ENCODE measurements at places on chromosomes 1 and 21. TPM values are rescaled to one million over a fixed set of nuclear protein-coding genes. Genes with fewer than 3 reads are reported as not detected.

DNA sequence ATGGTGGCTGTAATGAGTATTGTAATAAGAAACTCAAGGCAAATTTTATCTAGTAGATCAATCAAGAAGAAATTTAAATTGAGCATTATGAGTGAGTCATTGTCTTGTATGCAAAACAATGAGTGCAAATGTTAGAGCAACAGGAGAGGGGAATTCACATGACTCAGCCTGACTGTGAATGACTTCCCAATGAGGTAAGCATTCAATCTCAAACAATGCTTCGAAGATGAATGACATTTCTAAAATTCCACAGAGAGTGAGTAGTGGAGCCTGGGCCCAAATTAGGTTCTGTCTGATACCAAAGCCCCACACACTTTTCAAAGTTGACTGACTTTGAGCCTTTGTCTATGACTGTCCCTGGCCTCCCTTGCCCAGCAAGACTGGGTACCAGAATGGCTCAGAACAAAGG, 738.0 kb downstream of the PTPRU start:
- DNase-seq: peak; percentile 96

CCSAP gene
- 8.0 TPM for total RNA-seq

GRCh38 chr1:38685388-38685787, 174.2 kb downstream of the RRAGC start:
- no peak for DNase-seq

NMNAT2 gene
- 0.50 TPM for total RNA-seq

GPR52 gene
- total RNA-seq: 0.55 TPM

DNA sequence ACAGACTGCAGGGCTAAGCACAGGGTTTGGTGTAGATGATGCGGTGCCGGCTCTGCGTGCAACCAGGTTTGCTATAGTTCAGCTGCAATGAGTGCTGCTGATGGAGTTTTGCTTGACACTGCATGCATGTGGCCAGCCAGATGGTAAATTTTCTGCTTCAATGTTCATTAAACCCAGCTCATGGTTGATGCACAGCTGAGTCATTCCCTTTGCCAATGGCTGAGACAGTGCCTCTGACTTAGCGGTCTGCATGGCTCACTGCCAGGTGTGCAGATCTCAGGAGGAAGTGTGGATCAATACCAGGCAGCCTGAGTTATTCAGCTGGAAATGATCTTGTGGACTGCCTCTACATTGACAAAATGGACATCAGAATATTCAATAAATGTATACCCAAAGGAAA, 172.7 kb upstream of the ZP4 start:
- DNase-seq: peak; percentile 93

- DNase-seq: no peak
Measured at GRCh38 chr1:236890152-236891056, 95.3 kb downstream of the MTR start.

OR2G6 gene
- not detected for total RNA-seq

DNA sequence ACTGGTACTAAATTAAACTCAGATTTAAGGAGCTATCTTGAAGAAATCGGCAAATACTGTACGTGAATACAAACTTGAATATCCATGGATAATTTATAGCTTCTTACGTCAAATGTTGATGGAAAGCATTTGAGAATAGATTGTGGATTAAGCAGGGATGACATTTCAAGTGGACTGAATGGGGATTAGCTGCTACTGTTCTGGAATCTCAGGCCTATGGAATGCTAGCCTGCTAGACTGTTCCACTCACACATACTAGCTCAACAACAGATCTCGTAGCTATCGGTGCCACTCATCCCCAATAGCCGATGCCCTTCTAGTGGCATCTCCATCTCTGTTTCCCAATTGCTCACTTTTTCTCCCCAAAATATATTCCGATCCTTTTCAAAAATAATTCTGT, 62.0 kb upstream of the USP25 start:
- DNase-seq: no peak

DNA sequence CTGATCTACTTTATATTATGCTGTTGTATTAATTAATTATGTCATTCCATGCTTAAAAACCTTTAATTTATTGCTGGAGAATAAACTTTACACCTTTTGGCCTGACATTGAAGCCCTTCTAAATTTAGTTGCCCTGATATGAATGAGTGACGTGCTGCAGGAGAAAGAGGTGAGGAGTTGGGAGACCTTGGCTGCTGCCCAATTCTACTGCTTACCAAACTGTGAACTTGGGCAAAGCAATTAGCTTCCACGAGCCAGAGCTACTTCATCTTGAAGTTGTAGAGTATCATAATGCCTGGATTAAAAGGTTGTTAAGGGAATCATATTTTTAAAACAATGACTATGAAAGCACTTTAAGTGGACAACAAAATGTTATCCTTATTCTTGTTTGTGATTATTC, 126.8 kb upstream of the DEPDC1 start:
- no peak for DNase-seq

ALG6 gene
- total RNA-seq: 7.8 TPM

- no peak for DNase-seq
Measured at GRCh38 chr1:234938135-234938534, 190.5 kb downstream of the TOMM20 start.

DNA sequence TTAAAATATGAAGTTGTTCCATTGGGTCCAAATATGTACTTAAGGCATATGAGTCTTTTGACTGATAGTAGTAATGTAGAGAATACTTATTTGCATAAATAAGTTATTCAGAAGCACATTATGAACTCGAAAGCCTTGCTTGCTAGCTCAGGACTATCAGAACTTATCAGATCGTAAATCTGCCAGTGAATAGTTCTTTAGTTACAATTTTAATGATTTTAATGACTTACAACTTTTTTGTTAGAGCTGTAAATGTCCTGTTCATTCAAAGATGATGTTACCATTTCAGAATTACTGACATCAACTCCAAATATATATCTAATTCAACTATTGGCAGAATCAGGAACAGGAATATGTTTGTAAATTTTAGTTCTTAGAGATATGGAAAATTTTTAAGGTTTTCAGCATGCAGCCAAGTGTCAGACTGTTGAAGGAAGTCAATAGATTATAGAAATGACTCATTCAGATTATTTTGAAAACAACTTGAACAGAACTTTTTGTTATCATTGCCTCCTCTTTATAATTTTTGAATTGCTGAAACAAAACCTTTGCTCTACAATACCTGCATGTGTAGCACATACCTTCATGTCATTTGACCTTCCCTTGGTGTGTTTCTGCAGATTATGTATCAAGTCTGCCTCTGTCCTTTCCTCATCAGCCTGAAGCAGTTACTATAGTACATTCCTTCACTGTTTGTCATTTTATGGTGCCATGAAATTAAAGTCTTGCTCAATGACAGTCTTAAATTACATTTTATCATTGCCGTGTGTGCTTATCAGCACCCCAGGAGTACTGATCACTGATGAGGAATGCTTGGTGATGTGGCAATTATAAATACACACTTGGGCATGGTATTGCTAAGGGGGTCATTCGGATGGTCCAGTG, 44.9 kb downstream of the LRRC8D start:
- DNase-seq: peak; percentile 84

CFAP107 gene
- not detected for total RNA-seq

DNA sequence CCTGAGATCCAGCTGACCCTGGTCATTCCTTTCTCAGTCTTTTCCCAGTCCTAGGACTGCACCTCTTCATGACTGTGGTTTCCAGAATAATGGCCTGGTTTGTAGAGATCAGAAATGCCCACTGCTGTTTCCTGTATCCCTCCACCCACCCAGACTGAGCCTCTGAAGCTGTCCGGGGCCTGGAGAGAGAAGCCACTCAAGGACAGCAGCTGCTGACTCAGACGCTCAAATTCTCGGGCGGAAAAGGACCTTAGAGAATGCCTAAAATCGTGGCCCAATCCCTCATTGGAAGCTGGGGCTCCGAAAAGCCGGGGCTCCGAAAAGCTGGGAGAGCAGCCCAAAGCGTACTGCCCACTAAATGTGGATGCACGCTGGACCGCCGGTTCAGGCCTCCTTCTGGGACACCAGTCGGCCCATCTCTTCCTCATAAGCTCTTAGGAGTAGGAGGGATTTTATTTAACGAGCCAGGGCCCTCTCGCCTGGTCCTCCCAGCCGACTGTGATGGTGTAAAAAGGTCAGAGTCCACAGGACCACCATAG, 7.8 kb upstream of the GPR61 start:
- no peak for DNase-seq

GRCh38 chr1:56965916-56966697, at the start of gene C8B:
Gene C8B (minus strand): TSS chr1:56966015. CDS start chr1:56965948, 67 bp downstream.
- no peak for DNase-seq

S100A2 gene
- 3.0 TPM for total RNA-seq

PLA2G4A gene
- 1.9 TPM for total RNA-seq

DNA sequence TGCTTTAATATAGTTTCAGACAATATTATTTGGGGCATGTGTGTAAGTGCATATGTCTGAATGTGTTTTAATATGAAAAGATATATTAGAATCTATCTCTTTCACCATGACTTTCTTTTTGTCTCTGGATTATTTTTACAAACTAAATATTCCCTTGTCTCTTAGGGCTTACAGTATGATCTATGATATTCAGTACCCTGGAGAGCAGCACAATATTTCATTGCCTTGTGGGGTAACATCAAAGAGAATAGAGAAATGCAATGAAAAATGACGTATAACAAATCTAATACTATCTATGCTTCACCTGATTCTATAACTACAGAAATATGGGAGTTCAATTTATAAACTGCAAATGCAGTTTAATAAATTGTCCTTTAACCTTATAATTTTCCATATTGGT, 2084.5 kb downstream of the MRPL39 start:
- no peak for DNase-seq

SPRR2F gene
- total RNA-seq: not detected

- DNase-seq: no peak
Measured at GRCh38 chr1:31952825-31953220, 14.7 kb upstream of the PTP4A2 start.

DNA sequence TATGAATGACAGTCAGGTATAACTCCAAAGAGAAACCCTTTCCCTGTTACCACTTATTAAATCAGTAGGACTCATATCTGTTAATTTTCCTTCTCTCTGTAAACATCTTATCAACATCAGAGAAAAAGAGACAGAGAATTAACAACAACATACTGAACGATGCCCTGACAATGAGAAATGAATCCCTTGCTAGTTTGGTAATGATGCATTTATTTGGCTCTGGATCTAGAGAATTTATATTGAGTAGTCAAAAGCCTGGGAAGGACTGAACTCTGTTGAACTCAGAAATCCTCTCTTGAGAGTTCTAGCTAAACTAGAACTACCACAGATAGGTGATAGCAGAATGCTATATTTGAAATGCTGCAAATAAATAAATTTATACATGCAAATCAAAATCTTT, 325.6 kb downstream of the DISC1 start:
- DNase-seq: no peak

DNA sequence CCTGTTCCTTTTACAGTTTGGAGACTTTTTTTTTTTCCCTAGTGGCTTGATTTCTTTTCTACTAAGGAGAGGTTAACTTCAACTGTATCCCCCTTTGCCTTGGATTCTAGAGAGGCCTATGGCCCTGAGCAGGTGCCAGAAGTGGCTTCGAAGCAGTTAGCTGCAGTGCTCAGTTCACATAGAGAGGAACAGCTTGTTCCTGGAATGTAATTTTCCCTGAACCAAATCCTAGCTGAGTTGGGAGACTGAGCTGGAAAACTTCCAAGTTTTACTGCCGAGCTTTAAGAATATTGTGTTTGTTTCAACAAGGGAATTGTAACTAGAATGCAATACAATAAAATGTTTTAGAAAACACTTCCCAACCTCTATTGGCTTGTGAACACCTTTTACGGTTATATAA, 17.5 kb downstream of the RD3 start:
- no peak for DNase-seq

DNA sequence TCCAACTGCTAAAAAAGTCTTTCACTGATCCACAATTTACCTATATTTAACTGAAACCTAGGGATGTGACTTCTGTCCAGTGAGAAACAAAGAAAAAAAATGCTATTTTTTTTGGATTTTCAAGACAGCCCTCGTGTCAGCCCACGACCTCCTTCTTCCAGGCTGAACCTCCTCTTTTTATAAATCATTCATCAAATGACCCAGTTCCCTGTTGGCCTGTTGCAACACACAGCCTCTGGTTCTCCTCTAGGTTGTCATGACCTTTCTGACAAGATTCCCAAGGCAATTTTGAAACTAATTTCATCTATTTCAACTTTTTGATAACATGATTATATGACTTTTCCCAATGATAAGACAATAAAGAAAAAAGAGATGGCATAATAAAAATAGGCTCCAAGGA, 74.6 kb downstream of the PGBD5 start:
- DNase-seq: no peak

- DNase-seq: no peak
Measured at GRCh38 chr1:118257946-118258345, 72.9 kb upstream of the SPAG17 start.

LIN28A gene
- 16.7 TPM for total RNA-seq

DNA sequence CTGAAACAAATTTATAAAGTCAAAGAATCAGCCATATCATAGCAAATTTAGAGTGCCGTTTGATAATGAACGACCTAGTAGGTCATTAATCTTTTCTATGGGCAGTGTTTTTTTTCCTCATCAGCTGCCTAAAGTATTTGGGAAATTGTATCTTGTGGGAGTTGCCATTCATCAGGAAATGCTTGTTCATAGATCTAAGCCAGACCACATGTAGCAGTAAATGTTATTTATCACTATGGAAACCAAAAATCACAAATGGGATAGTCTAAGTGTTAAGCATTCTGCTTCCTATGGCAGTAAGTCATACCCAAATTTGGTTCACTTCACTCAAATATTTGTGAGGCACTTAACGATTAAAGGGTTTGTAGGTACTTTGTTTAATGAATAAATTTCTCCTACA, 52.9 kb downstream of the LRRC8D start:
- peak; percentile 89 for DNase-seq

DNA sequence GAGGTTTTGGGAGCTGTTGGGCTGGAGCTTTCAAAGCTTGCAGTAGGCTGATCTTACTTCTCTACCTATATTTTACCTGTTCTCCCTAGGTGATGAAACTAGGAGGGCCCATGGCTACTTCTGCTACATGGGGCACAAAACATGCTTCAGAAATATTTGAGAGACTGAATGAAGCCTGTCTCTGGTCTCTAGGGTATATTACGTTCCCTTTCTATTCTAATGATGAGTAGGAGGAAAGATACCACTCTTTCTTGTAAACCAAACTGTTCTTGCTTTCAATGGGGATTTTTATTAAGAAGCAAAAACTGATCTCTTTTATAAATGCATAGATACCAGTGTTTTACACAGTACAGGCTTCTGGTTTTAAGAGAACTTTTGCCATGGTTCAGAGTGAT, 103.1 kb downstream of the GALNT2 start:
- no peak for DNase-seq

DNA sequence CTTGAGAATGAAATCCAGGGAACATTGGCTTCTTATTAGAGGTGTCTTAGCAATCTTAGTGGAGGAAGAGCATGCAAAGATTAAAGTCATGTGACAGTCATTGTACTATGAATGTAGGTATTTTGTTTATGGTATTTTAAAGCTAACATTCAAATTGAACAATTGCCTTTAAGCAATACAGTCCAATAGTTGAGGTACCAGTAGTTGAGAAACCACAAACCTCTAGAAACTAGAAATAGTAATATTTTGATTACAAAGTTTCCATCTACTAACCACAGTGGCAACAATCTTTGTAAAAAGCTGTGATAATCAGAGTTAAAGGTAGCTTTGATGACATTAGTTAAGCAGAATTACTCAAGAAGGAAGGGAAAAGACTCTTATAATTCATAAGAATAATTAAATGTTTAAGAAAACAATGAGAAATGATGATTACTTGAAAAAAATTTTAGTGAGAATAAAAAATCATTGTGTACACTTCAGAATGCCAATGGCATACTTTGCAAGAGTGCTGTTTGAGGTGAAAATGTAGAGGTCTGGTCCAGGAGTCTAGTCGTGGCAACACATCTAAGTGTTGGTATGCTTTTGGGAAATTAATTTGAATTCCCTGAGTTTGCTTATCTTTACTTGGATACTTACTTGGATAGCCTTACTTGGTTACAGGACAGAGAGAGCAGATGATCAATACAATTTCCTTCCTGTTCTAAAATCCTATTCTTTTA, 104.9 kb upstream of the PTGFR start:
- DNase-seq: no peak

EFNA3 gene
- 2.9 TPM for total RNA-seq

All from astrocyte (in vitro differentiated cells and primary cell).